ENCODE measurements at places on chromosomes 12 and 14.
A peak's percentile ranks its signal among the peaks of the same experiment; 100 is the strongest.

DNA sequence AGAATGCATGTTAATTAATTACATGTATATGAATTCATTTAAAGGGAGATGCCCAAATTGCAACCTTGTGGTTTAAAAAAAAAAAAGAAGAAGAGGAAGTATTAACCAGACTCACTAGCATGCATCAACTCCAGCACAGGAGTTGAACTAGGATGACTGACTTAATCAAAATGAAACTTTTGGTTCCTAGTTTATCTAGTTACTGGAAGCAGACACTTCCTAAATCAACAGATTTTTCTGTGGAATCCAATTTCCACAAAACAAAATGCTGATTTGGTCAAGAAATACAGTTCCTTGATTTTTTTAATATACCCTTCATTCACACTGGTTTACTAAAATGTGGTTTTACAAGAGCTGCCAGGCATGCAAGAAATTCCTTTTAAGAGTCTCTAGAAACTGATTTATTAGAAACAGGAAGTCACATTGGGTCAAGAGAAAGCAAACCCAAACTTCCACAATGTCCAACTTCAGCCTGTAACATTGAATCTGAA is 41.6 kb downstream of the ITPR2 start:
- DNase-seq = peak; percentile 77

- no peak for DNase-seq
Observed at GRCh38 chr12:80352474-80352873, 91.6 kb upstream of the PTPRQ start.

DNA sequence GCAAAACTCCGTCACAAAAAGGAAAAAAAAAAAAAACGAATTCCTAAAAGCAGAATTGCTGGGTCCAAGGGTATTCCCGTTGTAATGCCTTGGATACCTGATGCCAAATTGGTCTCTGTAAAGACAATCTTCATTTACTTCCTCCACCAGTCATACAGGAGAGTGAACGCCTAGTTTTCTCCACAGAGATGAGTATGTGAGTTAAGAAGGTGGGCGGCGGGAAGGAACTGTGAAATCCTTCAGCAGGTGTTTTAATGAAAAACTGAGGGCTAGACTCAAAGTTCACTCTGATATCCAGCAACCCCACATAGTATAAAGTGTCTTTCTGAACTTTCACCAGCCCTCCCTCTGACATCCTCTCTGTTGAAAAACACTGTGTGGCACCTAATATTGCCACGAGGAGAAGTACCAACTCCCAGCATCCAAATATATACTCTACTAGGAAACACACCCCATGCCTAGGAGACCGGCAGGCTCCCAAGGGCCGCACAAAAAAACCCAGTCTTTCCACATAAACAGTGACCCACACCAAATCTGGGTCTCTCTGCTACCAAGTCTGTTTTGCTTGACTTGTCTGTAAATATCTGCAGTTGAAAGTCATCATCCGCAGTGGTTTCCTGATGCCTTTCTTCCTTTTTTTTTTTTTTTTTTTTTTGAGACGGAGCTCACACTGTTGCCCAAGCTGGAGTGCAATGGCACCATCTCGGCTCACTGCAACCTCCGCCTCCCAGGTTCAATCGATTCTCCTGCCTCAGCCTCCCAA is 30.3 kb upstream of the FOXN3 start:
- no peak for DNase-seq

GRCh38 chr14:80549141-80549540 is 337.8 kb upstream of the DIO2 start:
- no peak for DNase-seq

DNA sequence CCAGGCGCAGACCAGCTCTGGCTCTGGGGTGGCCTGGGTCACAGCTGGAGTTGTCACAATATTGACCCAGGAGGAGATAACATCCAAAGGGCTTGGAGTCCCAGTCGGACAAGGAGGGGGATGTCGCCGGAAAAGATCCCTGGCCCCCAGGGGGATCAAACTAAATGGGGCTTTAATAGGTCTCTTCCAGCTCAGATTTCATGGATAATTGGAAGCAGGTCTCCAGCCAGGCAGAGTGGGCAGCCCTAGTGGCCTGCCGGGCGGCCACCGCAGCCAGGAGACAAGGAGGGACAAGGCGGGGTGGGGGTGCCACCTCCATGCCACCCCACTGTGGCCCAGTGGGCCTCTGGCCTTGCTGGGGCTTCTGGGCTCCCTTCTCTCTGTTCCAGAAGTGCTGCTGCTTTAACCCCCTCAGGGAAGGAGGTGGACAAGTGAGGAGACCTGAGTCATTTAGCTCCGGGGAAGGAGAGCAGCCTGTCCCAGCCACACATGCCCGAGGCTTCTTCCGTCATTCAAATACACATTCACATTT is 23.1 kb upstream of the PGF start:
- no peak for DNase-seq

DNA sequence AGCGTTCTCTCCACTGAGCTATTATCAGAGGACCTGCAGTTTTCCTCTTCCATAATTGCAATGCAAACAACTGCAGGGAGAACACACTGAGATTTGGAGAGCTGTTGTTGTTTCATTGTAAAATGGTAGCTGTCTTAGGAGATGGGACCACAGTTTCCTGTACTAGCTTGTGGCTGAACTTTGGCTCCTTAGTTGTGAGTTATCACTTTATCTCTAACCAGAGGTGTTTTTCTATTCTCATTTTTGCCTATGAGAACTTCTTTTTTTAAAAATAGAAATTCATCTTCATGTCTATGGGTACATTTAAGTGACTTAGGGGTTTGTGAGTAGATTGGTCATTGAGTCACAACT is 216.5 kb downstream of the SLC38A4 start:
- no peak for DNase-seq

DNA sequence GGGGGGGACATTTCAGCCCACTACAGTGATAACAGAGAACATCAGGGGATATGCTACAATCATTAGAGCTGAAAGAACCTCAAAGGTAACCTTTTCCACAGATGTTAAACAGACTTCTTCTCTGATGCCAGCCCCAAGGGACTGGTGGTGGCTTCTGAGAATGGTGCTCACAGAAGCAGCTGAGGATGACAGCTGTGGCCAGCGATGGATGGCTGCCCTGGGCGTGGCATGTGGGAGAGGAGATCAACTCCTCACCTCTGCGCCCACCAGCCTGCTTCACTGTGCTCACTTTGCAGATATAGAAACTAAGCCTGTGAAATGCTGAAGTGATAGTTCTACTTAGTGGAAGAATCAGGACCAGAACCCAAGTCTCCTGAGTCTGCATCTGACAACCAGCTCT is 33.0 kb downstream of the FOXN3 start:
- DNase-seq = no peak

DNA sequence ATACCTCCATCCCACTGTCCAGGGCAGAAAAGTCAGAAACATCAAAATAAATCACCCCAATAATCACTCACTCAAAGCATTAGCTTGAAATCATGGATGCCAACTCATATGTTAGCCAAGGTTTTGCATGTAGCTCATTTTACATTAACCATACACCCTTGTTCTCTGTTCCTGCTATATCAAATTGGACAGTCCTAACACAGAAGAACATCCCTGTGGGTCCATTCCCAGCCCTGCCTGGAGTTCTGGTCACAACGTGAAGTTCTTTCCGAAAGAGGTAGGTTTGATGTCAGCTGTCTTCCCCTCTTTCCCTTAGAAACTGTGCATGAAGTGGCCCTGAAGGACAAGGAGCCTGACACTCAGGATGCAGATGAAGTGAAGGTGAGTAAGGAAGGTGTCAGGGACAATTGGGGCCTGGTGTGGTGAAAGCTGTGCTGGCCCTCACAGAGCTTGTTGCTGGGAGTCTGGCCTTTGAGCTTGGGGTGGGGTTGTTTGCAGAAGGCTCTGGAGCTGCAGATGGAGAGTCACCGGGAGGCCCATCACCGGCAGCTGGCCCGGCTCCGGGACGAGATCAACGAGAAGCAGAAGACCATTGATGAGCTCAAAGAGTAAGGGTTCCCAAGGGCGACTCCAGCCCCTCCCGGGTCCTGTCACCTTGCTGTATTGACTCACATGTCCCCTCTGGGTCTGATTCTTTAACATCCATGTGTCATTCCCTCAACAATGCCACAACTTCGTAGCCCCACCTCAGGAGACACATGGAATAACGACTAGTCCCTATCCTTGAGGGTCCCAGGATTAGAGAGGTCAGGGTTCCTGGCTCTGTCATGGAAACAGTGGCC is 15.0 kb upstream of the PIP4K2C start:
- no peak for DNase-seq

DNA sequence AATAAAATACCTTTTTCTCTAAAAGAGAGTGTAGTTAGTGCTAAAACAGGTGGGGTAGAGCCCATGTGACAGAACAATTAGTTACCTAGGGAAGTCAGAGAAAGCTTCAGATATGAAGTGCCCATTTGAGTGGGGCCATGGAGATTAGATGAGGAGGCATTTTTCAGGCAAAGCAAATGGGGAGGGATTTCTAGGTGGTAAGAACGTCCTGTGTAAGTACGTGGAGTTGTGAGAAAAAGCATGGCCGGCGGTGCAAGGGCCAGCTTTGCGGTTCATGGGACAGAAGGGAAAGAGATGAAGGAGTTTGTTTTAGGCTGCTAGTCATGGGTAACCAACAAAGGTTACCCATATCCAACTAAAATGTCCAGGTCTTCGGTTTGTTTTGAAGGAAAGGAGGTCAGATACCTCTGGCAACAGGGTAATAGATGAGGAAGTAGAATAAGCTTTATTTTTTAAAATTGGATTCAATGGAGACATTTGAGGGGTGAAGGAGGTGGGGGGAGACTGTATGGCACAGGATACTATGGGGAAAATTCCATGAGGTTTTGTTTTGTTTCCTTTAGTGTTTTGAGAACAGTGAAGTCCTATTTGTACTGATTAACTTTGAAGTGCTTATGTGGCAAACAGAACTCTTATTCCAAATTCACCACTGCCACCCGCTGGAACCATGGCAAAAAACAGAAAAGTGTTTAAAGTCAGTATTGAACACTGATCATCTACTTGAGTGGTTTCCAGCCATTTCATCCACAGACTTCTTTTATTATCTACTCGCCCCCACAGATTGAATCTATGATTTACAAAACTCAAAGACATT is 10.0 kb upstream of the SNRPF start:
- peak; percentile 24 for DNase-seq

DNA sequence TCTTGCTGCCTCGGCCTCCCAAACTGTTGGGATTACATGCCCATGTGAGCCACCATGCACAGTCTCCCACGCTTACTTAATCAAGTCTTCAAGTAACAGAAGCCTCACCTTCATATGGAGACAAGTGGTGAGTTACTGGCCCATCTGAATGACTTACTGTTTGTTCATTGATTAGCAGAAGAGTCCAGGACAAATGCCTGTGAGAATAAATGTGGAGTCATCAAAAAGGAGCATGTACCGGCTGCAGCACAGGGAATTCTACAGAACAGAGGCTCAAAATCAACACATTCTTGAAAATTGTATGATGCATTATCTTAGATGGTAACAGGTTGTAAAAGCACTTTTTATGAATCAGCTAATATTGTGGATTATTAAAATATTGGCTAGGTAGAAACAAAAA is 72.5 kb upstream of the FERMT2 start:
- no peak for DNase-seq

DNA sequence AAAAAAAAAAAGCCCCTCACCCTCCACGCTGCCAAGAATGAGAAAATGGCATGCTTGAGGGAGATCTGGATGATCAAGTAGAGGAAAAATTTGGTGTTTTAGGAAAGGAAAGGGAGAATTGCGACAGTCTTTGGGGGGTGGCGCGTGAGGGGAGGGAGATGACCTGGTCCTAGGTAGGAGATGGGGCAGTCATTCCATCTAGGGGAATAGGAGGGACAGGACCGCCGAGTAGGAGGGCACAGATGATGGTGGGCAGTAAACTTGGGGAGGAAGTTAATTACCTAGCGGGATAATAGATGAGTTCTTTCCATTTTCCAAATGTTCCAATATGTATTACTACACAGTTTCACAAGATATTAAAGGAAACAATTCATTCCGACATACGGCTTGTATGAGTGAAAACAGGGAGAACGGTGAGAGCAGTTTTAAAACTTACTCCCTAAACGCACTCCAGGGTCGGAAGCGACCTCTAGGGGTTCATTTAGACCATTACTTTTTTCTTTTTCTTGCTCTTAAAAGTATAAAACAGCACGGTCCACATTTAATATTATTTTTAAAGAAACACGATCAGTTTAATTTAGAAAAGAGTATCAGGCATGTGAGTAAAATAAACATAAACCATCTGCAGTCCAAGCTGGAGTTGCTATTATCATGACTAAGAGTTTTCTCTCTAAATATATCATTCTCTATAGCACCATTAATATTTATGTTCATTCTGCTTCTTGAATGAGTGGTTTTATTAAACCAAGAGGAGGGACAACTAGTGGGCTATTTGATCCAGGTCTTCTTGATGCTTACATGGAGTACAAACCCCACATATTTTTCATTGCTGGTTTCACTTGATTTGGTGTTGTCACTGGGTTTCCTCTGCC is 3.0 kb upstream of the FNTB start:
- peak; percentile 68 for DNase-seq

DNA sequence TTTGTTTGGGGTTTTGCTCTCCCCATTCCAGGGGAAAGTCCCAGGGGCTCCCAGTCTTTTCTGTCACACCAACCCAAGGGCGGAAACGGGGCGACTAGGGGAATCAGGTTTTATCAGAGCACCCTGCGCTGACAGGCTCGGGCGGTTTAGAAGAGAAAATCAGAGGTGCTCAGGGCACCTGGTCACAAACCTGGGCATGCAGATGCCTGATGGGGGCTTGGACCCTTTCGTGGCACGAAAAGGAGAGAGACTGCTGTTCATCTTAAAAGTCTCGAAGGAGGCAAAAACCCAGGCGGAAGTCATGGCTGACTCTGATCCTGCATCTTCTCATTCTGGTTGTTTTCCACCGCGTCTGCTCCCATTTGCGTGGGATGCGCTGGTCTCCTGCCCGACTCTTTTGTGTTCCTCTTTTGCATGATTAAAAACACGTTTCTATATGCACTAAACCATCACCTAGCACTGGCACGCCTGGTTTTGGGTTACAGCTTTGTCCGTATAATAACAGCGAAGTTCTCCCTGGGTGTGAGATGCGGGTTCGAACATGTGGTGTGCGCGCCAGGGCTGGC is 13.2 kb downstream of the OTX2 start:
- DNase-seq = no peak

DNA sequence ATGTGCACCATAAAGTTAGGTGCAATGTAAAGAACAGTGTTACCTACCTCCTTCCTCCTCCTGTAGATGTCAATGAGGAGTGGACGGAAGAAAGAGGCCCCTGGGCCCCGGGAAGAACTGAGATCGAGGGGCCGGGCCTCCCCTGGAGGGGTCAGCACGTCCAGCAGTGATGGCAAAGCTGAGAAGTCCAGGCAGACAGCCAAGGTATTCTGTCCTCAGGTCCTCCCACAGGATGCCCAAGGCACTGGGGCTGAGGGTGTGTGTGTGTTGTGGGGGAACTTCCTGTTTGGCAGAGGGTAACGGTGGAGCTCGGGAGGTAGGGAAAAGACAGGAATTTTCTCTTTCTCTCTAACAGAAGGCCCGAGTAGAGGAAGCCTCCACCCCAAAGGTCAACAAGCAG is 6.4 kb downstream of the ATN1 start:
- no peak for DNase-seq

- DNase-seq = peak; percentile 84
Observed at GRCh38 chr14:91244501-91244901, at the start of gene GPR68. TSS of gene GPR68 (minus strand) at chr14:91244704. CDS start at chr14:91235050, 9,654 bp downstream.

DNA sequence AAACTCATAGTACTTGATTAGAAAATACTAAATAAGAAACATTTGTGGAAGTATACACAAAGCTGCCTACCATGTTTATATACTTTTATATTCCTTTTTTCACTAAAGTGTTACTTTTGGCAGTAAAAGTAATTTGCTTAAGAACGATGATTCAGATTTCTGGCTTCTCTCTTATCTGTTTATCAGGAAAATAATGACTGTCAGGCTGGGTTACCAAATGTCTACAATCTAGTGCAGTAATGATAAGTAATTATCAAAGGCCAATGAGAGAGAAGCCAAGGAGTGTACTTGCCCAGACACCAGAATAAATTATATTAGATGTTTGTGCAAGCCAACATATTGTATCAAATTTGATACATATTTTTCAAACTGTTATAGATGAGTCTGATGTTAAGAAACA is 113.4 kb downstream of the RALGAPA1 start:
- no peak for DNase-seq

Data from AG10803 (cell line).